ENCODE measurements at places on chromosomes 7 and 10. TPM values are rescaled to one million over a fixed set of nuclear protein-coding genes. Genes with fewer than 3 reads are reported as not detected.
A peak's percentile ranks its signal among the peaks of the same experiment; 100 is the strongest.

DNA sequence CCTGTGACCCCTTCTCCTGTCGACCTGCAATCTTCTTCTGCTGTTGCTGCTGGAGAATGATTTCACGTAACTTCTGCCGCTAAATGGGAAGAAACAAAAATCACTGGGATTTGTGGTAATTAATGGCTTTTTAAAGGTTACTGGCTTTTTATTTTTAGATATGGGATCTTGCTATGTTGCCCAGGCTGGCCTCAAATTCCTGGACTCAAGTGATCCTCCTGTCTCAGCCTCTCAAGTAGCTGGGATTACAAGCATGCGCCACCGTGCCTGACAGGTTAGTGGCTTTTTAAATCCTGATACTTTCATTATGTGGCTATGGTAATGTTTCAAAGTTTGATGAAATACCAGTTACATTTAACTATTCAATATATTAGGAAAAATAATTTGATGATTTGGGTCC is 154.6 kb downstream of the GALNT11 start:
- no peak for DNase-seq

- DNase-seq: no peak
These were observed 65.5 kb downstream of the RALA start for GRCh38 chr7:39688611-39689480.

DNA sequence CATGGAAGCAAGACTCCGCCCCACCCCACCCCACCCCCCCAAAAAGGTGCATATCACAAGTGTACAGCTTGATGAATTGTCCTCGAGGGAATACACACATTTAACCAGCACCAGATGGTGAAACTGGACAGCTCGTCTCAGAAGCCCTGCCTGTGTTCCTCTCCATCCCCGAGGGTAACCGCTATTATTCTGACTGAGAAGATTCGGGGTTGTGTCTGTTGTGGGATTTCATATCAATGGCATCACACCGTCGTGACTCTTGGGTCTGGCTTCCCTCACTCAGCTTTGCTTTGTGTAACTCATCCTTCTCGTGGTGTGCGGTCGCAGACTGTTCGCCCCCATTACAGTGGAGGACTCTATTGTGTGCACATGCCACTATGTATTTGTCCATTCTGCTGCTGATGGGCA is 18.9 kb downstream of the PODXL start:
- DNase-seq: no peak

DNA sequence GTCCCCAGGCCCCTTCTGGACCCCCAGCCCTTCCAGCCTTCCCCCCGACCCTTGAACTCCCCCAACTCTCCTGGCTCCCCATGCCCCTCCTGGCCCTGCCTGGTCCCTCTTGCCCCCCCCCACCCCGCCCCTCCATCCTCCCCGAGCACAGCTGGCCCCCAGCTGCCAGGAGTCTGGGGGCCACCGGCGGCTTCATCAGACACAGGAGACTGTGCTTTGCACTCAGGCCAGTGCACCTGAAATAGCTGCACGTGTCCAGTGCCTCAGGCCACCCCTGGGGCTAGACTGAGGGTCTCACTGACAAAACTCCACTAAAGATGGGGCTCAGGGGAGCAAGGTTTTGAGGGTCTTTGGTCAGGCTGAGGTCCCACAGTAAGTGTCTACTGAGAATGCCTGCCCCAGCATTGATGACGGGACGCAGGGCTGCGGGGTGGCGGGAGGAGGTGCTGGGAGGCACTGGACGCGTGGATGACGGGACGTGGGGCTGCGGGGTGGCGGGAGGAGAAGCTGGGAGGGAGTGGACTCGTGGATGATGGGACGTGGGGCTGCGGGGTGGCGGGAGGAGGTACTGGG is 6.5 kb downstream of the FOXL3 start:
- no peak for DNase-seq

- DNase-seq: no peak
These were observed 18.9 kb upstream of the OPN4 start for GRCh38 chr10:86635402-86635801.

DNA sequence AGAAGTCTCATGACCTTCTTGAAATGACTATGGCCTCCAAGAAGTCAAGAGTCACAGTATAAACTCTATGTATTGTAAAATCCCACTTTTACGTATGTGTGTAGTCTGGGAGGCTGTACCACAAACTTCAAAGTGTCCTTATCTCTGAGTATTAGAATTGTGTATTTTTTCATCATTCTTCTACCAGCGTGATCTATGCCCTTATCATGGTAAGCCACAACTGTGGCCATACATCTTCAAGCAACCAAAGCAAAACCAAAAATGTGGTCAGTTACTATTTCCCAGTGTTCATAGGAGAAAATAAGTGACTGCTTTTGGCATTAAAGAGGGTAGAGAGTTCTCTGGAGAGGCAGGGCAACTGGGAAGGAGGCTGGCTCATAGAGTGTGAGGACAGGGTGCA is 42.8 kb downstream of the SPOCK2 start:
- DNase-seq: no peak

- no peak for DNase-seq
These were observed 202.6 kb upstream of the FOXK1 start for GRCh38 chr7:4479367-4480039.

- DNase-seq: no peak
These were observed 95.9 kb upstream of the HDAC9 start for GRCh38 chr7:18399436-18400235.

DNA sequence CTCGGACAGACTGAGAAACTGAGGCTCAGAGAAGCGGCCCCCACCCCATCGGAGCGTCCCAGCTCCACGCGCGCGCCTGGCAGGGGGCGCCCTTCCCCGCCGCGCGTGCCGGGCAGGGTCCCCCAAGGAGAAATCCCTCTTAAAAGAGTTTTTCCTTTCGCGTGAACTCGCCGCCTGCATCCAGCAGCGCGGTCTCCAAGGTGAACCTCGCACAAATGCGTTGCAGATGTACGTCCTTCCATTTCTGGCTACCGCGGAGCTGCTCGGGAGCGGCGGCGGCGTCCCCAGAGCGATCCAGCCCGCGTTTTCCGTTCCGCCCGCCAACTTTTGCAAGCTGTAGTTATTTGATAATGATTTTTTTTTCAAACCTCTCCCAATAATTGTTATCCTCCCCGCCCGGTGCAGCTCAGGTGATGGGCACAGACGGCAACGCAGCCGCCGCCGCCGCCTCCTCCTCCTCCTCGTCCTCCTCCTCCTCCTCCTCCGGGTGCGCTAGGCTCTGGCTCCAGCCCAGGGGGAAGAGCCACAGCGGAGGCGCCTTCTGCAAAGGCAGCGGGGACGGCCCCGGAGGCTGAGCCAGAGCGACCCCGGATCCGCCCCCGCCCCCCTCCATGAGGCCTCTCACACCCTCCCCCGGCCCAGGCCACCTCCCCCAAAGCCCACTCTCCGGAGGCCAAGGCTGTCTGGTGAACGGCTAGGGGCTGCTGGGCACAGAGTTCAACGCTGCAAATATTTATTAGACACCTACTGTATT is 74.0 kb upstream of the CUX1 start:
- peak; percentile 51 for DNase-seq

DNA sequence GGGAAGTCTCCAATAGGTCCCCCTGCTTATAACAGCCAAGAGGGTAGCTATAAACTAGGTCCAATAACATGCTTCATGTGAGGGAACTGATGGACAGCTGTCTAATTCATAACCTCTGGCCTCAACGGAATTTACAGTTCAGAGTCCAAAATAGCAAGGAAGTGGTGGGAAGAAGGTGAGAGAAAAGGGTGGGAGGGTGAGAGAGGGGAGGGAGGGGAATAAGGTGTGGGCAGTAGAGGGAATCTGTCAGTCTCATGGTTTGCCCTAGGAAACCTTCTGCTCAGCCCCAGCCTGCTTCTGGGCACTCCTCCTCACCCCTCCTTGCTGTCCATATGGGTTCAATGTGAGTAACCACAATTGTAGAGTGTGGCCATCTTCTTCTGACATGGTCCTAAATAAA is 133.4 kb upstream of the ADO start:
- no peak for DNase-seq

GRCh38 chr10:42113158-42113450 is 525.3 kb downstream of the ZNF33B start:
- no peak for DNase-seq

DNA sequence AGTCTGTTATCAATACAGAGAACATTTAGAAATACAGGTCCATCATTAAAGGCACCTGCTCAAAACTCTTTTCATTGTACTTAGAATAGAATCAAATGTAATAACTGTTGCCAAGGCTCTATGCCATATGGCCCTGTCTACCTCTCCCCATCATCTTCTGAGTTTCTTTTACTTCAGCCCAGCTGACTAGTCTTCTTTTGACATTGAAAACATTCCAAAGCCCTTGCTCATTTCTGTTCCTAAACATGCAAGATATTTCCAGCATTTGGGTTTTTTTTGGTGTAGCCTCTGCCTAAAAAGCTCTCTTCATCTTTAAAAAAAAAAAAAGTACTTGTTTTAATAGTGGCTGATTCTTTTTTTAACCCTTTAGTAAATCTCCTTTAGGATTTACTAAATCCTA is 165.5 kb upstream of the SMIM30 start:
- no peak for DNase-seq

- DNase-seq: no peak
These were observed 127.8 kb upstream of the BTBD16 start for GRCh38 chr10:122143238-122143841.

GRCh38 chr7:21984042-21984441 is 38.3 kb upstream of the CDCA7L start:
- DNase-seq: no peak

DNA sequence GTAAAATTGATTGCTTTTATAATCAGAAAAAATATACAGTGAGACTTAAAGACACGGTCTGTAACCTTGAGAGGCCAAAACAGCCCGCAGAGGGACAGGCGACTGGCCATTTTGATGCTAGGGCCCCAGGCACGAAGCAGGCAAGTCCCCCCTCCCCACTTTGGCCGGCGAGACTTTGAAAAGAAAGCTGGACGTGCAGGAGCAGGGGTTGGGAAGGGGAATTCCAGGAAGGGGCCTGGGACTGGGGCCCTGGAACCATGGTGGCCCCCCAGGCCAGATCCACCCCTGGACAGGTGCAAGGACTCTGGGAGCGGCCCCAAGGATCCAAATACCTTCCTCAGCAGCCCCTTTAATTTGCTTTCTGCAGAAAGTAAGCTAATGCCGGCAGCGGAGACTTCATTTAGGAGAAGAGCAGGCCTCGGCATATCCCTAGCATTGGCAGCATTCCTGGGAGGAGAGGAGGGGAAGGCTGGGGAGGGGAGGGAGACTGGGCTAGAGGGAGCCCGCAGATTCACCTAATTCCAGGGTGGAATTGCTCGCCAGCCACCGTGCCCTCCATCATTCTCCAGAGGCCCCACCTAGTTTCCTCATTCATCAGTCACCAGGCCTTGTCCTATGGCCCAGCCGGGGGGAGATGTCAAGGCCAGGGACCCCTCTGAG is 24.9 kb upstream of the TNRC18 start:
- DNase-seq: no peak

DNA sequence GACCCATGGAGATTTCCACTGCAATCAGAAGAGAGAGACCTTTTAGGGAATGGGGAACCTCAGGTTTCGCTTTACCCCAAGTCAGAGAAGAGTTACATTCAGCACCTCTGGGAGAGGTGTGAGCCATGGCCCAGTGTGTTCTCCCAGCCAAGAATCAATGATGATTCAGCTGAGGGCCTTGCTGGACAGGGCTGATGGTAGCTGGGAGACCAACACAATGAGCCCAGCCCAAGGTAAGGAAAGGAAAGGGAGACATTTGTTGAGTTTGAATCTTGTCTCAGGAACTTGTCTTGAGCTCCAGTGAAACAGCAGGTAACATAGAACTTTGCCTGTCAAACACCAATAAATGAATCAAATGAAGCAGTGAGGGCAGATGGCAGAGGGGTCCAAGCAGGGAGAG is 14.0 kb upstream of the PPIA start:
- no peak for DNase-seq

CUTC gene
- total RNA-seq: 17.1 TPM

PNLIPRP2 gene
- total RNA-seq: not detected

GGCT gene
- 8.4 TPM for total RNA-seq

AOAH gene
- total RNA-seq: 7.0 TPM

DYDC2 gene
- not detected for total RNA-seq

MMD2 gene
- not detected for total RNA-seq

BUB3 gene
- 105 TPM for total RNA-seq

TLL2 gene
- not detected for total RNA-seq

SNCG gene
- total RNA-seq: not detected

SPDYE3 gene
- not detected for total RNA-seq
